ENCODE measurements at places on chromosomes 3 and 15.

DNA sequence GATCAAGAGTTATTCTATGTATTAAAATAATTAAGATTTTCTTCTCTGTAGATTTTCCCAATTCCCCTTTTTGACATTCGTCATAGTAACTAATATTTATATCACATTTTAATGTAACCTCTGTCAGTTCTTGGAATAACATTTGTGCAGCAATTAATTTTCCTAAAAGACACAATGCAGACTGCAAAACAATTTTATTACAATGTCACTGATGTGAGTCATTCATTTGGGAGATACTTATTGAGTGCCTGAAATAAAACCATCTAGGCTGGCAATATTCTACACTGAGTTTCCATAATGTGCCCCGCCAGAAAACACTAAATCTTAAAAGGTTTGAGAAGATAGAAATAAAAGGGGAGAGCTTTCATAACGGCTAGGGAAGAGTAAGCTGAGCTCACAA lies 6.7 kb upstream of the USP13 start:
- no peak for DNase-seq

- DNase-seq = no peak
Measured at GRCh38 chr3:22977650-22978289, 225.4 kb upstream of the UBE2E2 start.

DNA sequence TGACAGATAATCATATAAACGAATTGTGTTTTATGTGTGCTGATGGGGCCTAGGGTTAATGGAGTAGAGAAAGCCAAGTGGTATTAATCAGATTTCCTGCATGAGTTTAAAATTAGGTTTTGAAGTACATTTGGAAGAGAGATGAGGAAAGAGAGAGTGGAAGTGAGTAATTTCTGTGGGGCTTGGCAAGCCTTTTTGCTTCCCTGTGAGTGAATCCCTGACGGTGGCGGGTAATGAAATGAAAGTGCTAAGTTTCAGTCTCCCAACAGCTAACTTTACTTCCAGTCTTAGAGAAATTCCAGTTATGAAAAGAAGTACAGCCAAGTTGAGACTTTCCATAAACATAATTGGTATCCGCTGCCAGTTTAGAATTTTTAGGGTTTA lies 139.4 kb downstream of the BBX start:
- peak; percentile 56 for DNase-seq

DNA sequence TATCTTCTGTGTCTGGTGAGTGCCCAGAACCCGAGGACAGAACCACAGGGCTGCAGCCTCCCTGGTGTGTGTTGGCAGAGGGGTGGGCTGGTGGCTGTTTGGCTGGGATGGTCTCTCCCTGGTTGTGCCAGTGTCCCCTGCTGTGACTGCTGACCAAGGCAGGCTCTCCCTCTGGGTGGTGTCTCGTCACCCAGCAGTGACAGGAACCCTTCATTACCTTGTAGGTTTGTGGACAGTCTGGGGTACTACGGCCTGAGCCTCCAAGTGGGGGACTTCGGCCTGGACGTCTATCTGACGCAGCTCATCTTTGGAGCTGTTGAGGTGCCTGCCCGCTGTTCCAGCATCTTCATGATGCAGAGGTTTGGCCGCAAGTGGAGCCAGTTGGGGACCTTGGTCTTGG lies 6.4 kb upstream of the SLC22A14 start:
- no peak for DNase-seq

DNA sequence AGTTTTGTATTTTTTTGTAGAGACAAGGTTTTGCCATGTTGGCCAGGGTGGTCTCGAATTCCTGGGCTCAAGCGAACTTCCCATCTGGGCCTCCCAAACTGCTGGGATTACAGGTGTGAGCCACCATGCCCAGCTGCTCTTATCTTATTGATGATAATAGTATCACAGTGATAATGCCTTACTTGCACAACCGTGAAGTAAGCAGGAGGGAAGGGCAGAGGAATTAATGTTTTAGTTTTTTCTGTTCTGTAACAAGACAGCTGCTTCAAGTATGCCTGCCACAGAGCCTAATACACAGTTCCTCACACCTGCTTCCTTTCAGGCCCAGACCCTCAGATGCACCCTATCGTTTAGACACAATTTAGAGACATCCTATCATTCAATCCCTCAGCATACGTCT lies 26.1 kb upstream of the MUC13 start:
- no peak for DNase-seq

DNA sequence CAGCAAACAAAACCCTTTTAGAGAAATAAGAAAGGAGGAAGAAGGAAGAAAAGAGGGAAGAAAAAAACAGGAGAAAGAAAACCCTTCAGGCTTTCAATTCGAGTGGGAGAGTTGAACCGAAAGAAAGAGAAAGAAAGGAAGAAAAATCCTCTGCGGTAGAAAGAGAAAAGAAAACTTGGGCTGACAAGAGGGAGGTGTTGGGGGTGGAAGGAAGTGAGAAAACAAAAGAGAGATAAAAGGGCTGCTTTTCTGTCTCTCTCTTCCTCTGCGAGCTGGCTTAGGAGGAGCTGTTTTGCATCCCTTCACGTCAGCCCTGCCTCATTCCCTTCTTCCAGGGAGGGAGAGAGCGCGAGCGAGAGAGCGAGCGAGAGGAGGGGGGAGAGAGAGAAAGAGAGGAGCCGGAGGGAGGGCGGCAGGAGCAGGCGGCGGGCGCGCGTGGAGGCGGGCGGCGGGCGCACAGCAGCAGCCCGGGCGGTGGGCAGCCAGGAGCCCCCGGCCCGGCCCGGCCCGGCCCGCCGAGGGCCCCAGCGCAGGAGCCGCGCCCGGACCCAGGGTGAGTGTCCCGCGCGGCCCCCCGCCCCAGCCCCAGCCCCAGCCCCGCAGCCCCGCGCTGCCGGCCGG lies at the start of gene ZNF710:
Gene ZNF710 (plus strand): TSS at position 263 of the 621 bp plus-strand sequence. CDS start 65,814 bp downstream, outside the sequence.
- DNase-seq = peak; percentile 60

DNA sequence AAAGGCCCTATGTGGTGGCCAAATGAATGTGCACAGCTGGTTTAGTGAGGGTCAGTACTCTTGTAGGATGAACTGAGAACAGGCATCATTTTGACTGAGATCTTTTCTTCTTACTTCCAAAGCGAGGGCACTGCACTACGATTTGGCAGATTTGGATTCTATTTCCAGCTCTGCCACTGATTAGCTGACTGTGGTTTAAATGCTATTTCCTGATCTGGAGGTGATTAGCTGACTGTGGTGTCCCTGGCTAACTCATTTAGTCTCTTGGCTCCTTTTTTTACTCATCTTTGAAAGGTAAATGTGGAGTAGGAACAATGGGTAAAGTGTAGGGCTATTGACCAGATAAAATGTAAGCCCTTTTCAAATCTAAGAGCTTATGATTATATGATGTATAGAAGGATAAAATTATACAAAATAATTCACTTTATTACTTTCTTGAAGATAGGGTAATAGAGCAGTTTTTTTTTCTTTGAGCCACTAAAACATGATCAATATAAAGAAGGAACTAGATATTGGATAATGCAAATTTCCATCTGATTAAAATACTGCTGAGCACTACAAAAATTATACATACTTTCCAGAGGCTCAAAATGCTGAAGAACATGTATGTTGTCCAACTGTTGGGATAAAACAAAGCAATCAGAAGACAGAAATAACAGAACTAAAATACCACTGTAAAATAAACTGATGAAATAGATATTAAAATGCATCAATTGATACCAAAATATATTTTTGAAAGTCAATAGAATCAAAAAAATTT lies 39.7 kb upstream of the PLOD2 start:
- no peak for DNase-seq

- no peak for DNase-seq
Measured at GRCh38 chr3:114079761-114080160, 23.2 kb downstream of the QTRT2 start.

- no peak for DNase-seq
Measured at GRCh38 chr3:122407946-122408345, 7.9 kb downstream of the WDR5B start.

DNA sequence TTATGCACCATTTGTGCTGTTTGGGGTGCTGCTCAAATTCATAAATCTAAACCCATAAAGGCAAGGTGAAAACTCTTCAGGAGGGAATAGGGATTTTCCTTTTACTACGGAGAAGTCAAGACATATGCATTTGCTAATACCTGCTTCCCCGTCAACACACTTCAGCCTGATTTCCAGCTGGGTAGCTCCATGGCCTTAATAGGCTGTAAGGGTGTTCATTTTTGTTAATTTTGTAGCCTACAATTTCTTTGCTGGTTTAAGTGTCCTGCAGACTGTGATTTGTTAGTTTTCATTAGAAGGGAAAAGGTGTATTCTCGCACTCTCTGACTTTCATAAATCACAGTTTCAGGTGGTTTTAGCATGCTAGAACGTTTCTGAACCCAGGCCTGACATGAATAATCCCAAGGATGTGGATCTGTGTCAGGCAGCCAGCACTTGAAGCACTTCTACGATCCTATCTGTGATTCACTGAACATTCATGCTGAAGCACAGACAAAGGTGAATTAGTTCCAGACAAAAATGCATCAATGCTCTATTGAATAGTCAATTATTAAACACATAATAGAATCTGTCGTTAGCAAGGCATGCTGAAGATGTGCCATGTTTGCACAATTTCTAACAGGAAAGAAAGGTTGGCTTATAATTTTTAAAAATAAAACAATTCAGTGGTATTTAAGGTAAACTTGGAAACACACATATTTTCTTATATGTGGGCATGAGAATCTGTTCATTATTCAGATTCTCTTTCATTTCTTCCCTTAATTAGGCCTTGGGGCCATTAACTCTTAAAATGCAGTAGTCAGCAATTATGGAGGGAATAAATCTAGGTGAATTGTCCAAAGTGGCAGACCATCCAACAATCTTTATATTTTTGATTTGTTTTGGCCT lies 17.9 kb upstream of the NMNAT3 start:
- DNase-seq = no peak

DNA sequence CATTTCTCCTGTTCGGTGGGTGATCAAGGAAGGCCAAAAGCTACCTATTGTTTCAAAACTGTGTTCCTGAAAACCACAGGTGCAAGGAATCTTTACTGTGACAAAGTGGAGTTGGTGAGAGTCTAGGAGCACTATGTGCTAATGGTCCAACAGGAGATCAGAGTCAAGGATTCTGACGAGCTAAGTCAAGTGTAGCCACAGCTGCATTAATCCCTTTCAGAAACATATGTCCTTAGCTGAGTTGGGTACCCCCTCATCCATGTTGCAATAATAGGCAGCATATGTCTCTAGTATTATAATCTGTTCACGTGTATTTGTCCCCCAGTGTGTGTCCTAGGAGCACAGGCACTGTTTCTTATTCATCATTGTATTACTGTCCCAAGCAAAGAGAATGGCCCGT lies 1.7 kb downstream of the VPS39 start:
- DNase-seq = no peak

DNA sequence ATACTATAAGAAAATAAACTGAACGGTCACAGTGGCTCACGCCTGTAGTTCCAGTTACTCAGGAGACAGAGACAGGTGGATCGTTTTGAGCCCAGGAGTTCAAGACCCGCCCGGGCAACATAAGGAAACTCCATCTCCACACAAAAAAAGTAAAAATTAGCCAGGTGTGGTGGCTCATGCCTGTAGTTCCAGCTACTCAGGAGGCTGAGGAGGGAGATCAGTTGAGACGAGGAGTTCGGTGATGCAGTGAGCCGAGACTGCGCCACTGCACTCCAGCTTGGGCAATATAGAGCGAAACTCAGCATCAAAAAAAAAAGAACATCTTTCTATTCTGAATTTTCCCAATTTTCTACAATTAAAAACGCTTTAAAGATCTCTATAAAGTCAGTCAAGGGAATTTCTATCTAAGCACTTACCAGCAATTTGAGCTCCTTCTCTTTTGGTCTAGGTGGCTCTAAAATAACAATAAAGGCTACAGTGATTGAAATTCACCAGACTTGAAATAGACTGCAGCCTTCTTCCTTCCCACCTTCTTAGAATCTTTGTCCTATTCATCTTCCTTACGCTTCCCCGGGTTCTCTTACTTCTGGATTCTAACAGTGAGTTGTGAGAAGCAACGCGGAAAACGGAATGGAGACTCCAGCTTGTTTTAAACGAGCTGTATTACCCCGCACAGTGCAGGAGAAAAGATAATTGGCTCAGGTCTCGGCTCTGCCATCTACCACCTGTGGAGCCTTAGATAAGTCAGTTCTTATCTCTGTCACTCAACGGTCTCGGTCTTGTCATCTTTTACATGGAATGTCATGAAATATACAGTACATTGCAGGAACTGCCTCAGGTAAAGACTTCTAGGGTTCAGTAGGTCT lies 812 bp upstream of the SEC62 start:
- no peak for DNase-seq

DNA sequence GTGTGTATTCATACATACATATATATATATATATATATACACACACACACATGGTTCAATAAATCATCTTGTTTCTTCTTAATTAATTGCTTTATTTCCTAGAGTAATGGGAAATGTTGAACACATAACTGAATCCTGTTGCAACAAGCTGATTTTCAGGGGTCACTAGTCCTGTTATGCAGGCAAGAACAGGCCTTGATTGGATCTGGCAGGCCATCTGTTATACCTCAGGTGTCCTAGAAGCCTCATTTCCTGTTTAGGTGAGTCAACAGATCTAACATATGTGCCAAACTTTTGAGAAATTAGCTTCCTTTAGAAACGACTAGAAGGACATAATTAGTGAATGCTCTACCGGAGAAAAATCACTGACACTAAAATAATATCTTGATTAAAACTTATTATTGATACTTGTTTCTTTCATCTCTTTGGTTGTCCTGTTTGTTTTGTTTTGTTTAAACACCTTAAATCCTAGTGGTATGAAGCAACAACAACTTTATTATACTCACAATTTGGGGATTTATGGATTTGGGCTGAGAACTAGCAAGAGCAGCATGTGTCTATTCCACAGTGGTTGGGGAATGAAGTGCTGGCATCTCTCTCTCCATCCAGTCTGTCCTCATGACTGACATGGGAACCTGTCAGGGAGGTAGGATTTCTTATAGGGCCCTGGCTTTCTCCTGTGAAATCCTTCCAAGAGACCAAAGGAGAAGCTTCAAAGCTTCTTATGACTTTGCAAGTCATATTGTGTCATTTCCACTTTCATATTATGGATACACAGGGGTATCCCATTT lies 552.6 kb downstream of the NSUN3 start:
- no peak for DNase-seq

DNA sequence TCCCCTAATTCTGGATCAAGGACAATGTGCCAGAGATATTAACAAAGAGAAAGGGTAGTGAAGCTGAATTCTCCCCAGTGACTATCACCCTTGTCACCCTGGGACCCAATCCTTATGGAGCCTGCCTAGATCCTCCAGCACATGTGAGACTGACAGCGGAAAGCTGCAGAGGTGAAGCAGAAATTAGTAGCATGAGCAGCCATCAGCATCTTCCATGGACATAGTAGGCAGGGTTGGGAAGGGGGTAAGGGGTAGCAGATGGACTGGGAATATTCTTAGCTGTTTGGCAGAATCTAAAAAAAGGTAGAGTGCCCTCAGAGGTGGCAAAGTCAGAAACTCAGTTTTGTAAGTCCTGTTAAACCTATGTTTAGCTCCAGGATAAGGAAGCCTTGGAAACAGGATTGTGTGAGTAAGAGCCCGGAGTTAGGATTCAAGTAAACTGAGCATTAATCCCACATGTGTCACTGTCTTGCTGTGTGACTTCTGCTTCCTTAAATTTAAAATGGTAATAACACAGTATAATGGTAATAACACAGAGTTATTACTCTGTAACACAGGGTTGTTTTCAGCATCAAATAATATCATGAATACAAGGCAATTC lies 14.5 kb downstream of the GOLIM4 start:
- DNase-seq = peak; percentile 70
